Neuronal stem cell (in vitro differentiated cells): ENCODE measurements at places on chromosomes 3 and 15.

DNA sequence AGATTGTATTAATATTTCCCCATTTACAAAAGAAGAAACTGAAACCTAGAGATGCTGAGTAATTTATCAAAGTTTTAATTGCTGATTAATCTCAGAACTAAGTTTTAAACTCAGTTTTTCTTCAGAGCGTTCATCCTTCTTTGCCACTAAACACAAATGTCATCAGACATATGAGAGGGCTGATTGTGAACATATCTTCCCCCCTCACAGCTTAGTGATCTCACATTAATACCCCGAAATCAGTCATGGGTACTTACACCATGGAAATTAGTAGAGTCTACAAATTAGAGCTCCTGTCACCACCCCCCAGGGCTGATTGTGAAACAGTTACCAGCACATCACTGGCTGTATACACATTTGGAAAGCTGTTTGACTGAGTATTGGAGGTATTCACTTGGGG lies 189.3 kb upstream of the SGO1 start:
- DNase-seq = no peak

DNA sequence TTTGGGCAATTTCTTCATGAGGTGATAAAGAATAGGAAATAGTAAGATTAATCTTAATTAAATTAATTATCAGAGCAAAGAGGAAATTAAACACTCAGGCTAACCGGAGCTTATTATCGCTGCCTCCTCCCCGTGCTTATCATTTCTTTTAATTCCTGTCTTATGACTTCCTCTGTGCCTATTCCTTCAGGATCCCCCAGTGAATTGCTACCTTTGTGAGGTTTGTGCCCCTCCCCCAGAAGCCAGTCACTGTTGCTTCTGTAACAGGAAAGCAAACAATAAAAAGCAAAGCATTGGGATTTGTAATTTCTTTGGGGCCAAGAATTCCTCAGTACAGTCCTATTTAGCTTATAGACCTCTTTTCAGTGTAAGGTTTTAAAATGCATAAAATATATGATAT lies 164.5 kb downstream of the CADPS start:
- no peak for DNase-seq

DNA sequence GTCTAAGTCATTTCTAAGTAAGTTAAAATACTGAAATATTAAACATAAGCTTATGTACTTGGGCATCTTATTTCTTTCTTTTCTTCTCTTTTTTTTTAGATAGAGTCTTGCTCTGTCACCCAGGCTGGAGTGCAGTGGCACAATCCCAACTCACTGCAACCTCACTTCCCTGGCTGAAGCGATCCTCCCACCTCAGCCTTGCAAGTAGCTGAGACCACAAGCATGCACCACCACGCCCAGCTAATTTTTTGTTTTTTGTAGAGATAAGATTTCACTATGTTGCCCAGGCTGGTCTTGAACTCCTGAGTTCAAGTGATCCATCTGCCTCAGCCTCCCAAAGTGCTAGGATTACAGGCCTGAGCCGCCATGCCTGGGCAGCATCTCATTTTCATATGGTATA lies 16.0 kb upstream of the ZNF710 start:
- no peak for DNase-seq

GRCh38 chr15:101388046-101388445 lies 93.0 kb upstream of the SNRPA1 start:
- no peak for DNase-seq

DNA sequence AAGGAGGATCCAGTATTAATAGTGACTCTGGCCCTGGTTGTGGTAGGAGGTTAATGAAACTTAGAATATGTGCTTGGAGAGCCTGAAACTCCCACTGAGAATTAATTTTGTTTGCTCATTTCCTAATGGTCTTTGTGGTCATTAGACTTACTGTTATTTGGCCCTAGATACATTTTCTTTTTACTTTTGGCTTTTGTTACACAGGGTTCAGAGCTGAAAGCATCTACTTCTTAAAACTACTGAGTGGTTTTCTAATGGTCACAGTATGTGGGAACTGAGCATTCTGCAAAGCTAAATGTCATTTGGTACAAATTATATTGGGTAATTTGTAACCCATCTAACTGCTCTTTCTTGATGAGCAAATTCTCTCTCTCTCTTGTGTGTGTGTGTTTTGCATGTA lies 433.4 kb upstream of the IL12A start:
- no peak for DNase-seq

DNA sequence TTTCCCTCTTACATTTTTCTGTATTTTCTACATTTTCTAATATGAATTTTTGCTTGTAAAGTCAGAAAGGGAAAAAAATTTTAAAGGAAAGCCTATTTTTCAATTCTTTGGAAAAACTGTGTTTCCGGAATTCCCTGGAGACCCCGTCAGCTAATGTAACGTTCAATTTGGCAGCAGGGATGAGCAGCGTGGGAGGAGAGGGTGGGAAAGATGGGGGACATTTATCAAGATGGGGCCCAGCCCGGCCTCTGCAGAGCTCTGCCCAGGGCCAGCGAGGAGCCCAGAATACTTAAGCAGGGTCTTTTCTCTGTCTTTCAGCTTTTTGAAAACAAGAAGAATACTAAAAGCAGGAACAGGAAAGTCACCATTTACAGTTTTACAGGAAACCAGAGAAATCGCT lies 129.0 kb downstream of the LRRK1 start:
- DNase-seq = no peak

DNA sequence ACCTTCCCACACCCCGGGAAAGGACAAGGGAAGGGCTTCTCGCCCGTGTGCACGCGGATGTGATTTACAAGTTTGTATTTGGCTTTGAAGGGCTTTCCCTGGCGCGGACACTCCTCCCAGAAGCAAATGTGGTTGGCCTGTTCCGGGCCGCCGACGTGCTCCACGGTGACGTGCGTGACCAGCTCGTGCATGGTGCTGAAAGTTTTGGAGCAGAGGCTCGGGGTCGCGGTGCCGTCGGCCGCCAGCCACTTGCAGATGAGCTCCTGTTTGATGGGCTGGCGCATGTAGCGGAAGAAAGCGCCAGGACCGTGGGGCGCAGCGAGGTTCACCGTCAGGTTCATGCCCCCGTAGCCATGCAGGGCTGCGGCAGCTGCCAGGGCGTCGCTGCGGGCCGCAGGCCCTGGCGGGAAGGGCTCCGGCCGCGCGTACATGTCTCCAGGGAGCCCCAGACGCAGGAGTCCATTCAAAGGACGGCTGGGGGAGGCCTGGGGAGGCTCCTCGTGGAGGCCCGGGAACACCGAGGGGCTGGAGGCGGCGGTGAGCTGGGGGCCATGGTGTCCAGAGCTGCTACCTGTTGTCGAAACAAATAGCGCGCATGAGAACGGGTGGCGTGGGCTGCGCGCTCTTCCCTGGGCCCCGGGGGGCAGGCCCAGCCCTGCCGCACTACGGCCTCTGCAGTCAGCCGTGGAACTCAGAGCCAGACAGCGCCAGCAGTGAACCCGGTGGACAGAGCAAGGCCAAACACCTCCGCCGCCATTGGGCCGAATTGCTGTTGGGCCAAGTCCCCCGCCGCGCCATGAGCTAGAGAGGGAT lies 10.2 kb downstream of the ZIC4 start:
- DNase-seq = no peak

- no peak for DNase-seq
Observed at GRCh38 chr15:89333959-89334509, 590 bp downstream of the POLG start.

DNA sequence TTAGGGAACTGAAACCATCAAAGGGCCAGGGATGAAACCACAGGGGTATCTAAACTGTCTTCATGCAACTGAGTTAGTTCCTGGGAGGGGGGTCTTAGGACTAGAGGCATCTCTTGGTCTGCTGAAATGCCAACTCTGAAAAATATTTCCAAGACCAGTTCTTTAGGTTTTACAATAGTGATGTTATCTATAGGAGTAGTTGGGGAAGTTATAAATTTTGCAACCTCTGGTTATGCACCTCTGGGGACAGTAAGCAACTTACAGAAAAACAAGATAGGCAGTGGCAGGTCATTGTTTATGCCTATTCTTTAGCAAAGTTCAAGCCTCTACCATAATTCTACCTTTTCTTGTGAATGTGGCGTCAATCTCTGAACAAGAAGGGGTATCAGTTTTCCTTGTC lies 60.5 kb upstream of the MINAR1 start:
- no peak for DNase-seq

GRCh38 chr3:111156517-111156916 lies 84.9 kb downstream of the NECTIN3 start:
- no peak for DNase-seq
